CD4-positive, alpha-beta T cell treated with Interleukin-15 for 4 hours (primary cell): ENCODE measurements at places on chromosomes 6 and 20.

DNA sequence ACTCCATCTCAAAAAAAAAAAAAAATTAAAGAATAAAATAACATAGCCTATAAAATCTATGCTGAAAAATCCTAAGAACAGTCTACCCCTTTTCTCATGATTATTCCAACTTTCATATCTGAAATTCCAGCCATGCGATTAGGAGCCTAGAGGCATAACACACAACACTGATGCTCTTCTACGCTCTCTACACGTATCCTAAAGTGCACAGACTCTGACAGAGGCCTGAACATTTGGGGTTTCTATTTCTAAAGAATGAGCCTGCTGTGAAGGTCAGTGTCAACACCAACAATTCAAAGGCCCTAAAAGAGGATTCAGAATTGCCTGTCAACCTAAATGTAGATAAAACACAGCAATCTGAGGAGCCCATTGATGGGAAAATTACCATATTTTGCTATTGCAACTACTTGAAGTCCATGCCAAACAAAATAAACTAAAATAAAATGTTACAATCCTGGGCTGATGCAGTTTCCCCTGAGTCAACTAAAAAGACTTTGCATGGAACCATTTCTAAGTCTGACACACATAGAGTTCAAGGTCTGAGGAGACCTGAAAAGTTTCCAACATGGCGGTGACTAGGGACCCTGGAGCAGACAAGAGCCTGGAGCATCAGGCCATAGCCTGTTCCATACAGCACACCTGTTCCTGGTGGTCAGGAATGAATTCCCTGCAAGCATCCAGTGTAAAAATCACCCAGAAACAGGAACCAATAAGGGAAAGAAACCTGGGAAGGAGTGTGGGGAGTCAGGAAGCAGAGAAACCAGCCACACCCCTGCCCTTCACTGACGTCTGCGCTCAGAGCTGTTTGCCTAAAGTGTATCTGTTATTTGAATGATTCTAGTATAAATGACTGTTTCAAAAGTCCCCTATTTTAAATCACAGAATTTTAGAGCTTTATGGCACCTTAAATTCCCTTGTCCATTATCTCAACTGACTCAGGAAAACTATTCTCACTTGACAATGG, 11.8 kb downstream of the NINL start:
- DNase-seq = no peak

DNA sequence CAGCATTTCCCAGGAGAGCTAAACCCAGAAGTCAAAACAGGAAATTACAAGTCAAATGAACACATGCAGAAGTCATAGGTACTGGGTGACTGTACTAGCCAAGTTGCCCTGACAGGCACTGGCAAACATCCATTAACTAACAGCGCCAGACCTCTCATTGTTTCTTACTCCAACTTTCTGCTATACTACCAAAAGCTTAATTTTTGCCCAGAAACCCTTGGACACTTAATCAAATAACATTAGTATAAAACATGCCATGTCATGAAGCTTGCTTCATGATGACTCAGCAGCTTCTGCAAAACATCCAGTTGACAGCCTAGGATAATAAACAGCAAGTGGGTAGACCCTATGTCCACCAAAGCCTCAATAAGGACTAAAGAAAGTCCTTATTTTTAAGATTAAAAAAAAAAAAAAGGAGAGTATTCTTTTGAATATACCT, 3.5 kb downstream of the NUP153 start:
- DNase-seq = peak; percentile 43

DNA sequence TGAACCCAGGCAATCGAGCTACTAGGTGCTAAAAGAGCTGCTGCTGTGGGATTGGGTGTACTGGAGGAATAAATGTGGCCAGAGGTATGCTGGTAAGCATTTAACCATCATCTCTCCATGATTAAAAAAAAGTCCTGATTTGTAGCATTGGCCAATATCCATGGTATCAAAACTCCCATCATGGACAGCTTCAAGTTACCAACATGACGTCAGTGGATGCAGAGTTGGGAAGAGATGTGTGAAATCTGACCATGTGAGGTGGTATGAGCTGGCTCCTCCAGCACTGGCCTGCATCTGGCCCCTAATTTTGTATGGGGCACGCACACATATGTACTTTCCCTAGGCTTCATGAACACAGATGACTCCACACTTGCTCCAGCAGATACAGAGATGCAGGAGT, 11.7 kb downstream of the BPIFB4 start:
- DNase-seq = no peak

- DNase-seq = no peak
Observed at GRCh38 chr20:41119614-41120561, 17.5 kb upstream of the PLCG1 start.

- no peak for DNase-seq
Observed at GRCh38 chr6:47665112-47665511, 33.3 kb upstream of the ADGRF4 start.

GRCh38 chr20:3090565-3090964, 6.0 kb upstream of the AVP start:
- DNase-seq = no peak

DNA sequence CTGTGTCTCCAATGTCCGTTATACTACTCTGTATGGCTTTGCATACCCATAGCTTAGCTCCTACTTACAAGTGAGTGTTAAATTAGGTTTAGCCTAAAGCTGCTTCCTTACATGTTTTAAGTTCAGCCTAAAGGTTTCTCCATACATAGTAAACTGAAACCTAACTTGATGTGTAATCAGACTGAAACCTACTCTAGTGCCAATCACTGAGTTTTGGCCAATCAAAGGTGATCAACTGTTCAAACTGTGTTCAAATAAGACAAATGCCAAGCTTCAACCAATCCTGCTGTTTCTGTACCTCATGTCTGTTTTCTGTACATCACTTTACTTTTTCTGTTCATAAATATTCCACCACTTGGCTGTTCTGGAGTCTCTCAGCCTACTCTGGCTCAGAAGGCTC, 20.0 kb downstream of the HLA-DOA start:
- DNase-seq = no peak

DNA sequence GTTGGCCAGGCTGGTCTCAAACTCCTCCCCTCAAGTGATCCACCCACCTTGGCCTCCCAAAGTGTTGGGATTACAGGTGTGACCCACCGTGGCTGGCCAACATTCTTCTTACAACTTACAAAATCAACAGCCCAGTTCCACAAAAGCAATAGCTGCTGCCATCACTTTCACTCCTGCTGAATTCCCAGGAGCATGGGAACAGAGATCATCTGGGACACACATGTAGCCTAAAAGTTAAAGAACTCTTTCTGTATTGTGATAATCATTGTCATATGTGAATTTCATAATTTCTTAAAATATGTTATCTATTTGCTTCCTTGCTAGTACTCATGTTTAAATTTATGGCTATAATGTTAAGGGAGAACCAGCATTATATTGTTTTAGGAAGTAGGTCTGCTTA, 51.7 kb downstream of the NCOA6 start:
- no peak for DNase-seq

DNA sequence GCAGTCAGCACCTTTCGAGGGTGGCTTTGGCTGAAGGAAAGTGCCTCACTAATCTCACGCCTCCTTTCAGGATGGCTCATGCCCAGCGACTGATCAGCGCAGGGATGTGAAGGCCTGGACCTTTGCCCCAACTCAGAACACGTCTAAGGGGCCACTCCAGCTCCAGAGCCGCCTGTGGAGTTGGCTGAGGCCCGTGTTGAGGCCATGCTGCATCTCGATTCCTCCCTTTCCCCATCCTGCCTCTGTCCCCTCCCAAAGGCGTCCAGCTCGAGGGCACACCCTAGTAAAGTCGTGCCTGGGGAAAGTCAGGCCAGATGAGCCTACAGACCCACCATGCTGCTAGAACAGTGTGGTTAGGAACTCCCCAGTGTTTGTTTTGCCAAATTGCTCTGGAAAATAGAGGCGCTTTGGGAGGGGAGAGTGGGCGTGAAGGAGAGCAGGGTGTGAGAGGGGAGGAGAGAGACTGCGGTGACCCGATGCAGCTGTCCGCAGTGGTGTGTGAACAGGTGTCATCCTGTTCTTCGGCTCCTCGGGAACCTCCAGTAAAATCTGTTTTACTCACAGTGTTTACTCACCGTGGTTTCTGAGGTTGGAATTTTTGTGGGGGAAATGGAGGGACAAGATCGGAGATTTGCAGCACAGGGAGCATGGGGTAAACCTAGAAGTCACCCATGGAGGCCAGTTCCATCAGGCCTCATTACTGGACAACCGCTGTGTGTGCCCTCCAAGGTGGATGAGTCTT, 85.0 kb upstream of the PMEPA1 start:
- DNase-seq = no peak

GRCh38 chr6:140105857-140106256, 731.4 kb upstream of the CITED2 start:
- DNase-seq = no peak

GRCh38 chr6:139784222-139784769, 409.8 kb upstream of the CITED2 start:
- DNase-seq = no peak

DNA sequence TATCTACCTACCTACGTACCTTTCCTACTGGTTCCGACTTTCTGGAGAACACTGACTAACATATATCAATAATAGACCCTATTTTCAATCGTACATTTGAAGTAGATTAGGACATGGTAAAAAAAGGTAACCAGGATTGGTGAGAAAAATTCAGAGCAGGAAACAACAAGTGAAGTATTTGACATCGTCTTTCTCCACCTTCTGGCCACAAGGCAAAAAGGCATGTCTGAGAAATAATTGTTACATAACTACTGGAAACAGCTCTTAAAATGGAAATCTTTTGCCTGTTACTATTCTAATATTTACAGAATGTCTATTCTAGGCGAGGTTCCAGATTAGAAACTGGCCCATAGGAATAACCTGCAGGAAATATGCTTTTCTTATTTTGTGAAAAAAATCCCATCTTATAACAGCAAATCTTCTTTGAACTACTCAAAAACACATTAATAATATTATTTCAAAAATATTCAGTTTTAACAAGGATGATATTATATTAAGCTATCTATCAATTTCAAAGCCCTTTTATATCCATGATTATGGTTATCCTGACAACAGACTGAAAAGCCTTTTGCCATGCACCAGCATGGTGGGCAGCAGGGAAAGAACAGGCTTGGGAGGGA, 80.8 kb downstream of the RCAN2 start:
- peak; percentile 42 for DNase-seq

DNA sequence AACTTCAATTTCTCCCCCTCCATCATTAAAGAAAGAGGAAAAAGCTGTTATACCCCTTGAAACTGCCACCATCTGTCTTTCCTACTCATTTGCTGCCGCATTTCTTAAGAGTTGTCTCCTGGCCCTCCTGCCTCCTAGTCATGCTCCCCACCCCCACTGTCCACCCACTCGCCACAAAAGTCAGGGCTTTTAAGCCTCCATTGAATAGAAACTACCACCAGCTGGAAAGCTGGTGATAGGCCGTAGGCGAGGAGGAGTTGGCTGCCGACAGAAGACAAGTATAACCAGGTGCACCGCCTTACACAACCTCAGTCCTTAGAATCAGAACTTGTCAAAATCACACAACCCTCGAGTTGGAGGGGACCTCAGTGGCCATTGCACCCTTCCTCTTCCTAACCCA, 67.6 kb downstream of the B3GAT2 start:
- DNase-seq = no peak

GRCh38 chr20:19789446-19789845, 31.4 kb downstream of the RIN2 start:
- no peak for DNase-seq

DNA sequence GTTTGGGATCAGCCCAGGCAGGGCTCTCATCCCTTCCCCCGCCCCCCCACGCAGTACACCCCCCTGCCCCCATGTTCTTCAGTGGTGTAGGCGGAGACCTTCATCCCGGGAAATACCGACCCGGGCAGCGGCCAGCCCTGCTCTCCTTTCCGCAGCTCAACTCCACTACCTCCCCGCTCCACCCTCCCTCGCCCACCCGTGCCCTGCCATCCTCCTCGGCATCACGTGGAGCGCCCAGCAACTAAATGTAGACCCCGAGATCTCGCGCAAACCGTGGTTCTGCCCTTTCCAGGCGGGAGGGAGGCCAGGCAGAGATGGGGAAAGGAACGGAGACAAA, 1932.2 kb upstream of the DEFB115 start:
- DNase-seq = no peak

GRCh38 chr20:1813101-1813529, 82.1 kb upstream of the SIRPA start:
- no peak for DNase-seq

- DNase-seq = no peak
Observed at GRCh38 chr20:45157962-45158361, 16.7 kb upstream of the PI3 start.

GRCh38 chr6:143195349-143195845, 134.7 kb downstream of the AIG1 start:
- no peak for DNase-seq

DNA sequence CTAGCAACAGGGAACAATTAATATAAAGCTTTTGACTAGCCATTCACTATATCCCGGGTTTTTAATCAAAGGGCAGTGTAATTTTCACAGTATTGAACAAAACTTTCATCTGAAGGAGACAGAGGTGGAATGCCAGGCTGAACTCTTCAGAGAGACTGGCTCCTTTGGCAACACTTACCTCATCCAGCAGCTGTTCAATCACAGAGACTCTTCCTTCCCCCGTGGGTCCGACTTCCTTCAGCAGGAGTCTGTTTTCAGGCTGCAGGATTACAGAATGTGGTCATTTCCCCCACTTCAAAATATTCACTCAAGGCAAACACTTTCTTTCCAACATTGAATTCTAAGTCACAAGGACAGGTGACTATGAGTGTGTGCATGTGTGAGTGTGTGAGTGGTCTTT, 76.6 kb downstream of the DZANK1 start:
- DNase-seq = no peak

- no peak for DNase-seq
Observed at GRCh38 chr20:47118641-47119040, 224.0 kb downstream of the EYA2 start.

DNA sequence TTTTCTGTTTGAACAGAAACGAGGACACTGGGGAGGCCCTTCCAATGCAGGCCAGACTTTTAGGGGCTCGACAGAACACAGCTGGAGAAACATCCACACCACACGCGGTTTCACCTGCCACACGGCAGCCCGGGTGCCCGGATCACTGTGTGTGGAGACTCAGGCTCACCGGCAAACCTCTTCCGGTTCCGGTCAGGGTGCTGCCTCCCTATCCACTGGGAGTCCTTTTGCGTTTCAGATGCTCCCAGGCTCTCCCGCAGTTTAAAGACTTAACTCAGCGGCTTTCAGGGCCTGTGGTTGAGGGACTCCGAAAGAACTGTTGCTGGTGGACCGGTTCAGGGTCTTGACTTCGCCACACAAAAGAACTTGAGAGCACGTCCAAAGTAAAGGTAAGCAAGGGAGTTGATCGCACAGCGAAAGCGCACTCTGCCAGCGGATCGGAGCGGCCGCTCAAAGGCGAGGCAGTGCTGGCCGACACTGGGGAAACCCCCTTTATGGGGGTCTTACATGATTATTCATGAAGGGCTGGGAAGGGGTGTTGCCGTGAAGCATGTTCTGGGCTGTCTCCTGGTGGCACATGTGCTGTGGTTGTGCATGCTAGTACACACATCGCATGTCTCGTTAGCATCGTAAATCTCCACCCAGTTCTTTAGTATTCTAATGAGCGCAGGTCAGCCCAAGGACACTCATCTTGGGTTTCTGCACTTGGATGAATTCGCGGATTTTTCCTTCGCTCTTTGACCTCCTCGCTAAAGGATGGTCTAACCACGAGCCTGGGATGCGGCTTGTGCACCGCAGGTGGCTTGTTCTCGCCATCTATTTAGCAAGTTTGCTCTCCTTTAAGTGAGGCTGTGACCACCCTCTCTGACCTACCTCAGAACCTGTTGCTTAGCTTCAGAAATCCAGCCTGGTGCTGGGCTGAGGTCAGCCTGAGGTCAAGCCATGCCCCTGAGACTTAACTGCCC, 180.3 kb downstream of the CDH26 start:
- peak; percentile 37 for DNase-seq

GRCh38 chr6:167704396-167704901, 122.3 kb upstream of the AFDN start:
- no peak for DNase-seq

- no peak for DNase-seq
Observed at GRCh38 chr20:35845561-35845960, 73.7 kb downstream of the PHF20 start.
